ENCODE measurements at places on chromosomes 7 and 10. TPM values are rescaled to one million over a fixed set of nuclear protein-coding genes. Genes with fewer than 3 reads are reported as not detected.

Gene PGAM2
- total RNA-seq = 4.5 TPM

- DNase-seq = no peak
Measured at GRCh38 chr7:77912293-77912692, 113.7 kb downstream of the PHTF2 start.

GRCh38 chr10:75367021-75367487 is 34.5 kb downstream of the ZNF503 start:
- DNase-seq = no peak

Gene C10orf67
- 0.41 TPM for total RNA-seq

Gene TAC1
- total RNA-seq = 21.2 TPM

Gene LRRC18
- not detected for total RNA-seq

Gene FUOM
- total RNA-seq = 6.9 TPM

Gene NCF1
- total RNA-seq = under 0.01 TPM

GRCh38 chr7:43487731-43488073 is 95.2 kb upstream of the STK17A start:
- DNase-seq = no peak

DNA sequence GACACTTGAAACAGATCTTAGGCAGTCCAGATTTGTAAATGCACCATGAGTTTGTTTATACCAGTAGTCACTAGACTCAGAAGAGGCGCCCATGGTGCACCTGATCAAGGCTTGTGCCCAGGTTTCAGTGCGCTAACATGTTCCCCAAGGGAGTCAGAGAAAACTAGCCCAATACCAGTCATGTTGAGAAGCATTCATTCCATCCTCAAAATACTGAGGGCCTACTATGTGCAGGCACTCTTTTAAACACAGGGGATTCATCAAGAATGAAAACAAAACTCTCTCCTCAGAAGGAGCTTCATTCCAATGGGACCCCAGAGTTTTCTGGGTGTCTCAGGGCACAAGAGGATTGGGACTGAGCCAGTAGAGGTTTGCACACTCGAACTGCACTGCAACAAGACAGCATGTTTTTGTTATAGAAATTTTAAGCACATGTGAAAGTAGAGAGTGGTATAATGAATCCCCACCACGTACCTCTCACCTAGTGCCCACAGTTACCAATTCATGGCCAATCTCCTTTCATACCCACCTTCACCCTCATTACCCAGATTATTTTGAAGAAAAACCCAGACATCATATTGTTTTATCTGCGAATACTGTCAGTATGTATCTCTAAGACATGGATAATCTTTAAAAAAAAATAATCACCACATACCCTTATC is 55.0 kb upstream of the ARID5B start:
- DNase-seq = no peak

Gene SLC16A9
- total RNA-seq = 8.2 TPM

Gene VAX1
- 1.2 TPM for total RNA-seq

Gene STEAP4
- 0.41 TPM for total RNA-seq

DNA sequence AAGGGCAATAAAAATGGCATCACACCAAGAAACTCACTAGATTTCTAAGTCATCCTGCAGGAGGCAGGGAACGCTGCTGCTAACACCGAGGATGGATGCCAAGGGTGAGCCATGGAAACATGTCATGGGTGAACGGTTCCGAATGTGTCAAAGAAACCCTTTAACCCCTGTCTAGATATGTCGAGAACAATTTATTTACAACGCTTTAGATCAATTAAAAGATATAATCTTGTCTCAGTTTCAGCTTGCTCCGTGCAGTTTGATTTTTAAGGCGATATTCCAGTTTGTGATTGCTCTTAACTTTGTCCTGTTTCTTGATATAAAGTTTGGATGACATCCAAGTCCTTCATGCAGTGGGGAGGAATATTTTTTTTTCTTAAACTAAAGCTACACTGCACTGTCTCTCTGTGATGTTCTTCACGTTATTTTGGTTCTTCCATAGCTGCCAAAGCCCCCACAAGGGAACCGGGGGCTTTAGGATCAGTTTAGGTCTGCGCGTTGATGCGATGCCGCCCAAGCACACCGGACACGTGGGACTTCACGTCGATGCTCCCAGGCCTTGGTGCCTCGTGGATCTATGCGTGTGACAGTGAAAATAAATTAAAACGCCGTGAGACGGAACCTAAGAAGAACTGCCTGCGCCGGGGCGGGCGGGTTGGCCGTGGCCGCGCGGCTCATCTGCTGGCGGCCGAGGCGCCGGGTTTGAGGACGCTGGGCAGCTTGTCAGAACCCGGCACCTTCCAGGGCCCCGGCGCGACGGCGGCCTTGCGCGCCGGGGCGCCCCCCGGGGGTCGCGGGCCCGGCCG is 220.3 kb downstream of the PHTF2 start:
- no peak for DNase-seq

Gene GIMAP4
- total RNA-seq = 9.0 TPM

DNA sequence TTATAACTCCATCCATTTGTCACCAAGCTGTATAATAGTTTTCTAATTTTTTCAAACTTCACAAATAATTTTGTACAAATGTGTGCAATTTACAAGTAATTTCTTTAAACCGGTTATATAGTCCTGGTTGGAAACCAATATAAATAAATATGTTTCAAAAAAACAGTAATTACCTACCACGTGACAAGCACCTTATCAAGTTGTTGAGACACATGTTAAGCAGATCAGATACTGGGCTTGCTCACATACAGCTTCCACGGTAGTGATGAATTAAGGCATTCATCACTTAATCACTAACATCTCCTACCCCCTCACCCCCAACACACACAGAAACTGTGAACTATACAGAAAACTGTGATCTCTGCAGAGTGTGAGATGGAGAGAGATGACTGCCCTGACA is 630.0 kb upstream of the MBL2 start:
- DNase-seq = no peak

Gene DRGX
- total RNA-seq = not detected

Gene CCL26
- total RNA-seq = not detected

- DNase-seq = no peak
Measured at GRCh38 chr7:148702876-148703670, 4.4 kb downstream of the CUL1 start.

GRCh38 chr7:68429411-68430117 is 1168.7 kb upstream of the AUTS2 start:
- no peak for DNase-seq

Gene RELN
- total RNA-seq = 57.5 TPM

Gene ACSM6
- not detected for total RNA-seq

GRCh38 chr7:44565097-44565794 is 8.5 kb downstream of the DDX56 start:
- DNase-seq = peak; percentile 71

GRCh38 chr7:11341285-11341944 is 367.7 kb downstream of the PHF14 start:
- DNase-seq = peak; percentile 2

Gene PTPRZ1
- total RNA-seq = 138 TPM

DNA sequence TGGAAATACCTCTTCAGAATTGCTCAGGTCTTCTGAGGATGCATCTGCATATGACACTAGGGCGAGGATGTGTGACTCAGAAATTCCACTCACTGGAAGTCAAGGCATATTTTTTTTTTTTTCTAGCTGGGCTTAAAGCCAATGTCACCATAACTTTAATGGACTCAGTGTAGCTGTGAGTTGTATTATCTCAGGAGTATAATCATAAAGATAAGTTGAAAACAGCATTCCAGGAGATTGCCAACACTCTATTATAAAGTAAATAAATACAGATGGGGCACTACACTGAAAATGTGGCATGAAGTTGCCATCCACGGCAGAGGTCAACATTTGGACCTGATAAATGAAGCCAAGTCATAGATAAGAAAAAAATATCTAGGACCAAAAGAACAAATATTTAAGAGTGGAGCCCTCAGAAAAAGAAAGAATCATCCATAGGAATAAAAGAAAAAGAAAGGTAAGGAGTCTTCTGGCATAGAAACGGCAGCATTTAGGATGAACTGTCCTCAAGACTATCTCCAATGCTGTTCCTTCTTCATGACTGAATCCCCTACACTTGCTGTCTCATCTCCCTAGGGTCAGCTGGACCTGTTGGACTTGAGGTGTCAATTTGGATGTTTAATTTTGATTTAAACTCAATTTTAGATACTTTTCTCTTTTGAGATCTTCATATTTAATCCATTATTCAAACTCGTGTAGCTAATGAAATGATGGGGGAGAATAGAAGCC is 72.9 kb upstream of the CAV2 start:
- DNase-seq = no peak

DNA sequence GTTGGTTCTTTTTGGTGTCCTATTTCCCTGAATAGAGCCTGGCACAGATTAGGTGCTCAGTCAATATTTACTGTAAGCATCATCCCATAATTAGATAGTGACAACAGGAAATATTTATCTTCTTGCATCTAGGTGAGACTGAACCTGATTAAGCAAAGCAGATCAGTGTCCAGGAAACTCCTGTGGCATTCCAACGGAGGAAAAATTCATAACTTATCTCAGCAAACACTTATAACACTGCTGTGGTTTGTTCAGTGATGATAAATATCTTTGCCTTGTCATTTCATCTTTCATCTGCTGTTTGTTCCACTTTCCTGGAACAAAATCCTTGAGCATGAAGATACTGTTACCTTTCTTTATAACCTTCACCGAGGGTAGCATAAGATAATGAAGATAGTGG is 1160.3 kb upstream of the AUTS2 start:
- DNase-seq = no peak

Gene DENND2A
- total RNA-seq = 25.7 TPM

DNA sequence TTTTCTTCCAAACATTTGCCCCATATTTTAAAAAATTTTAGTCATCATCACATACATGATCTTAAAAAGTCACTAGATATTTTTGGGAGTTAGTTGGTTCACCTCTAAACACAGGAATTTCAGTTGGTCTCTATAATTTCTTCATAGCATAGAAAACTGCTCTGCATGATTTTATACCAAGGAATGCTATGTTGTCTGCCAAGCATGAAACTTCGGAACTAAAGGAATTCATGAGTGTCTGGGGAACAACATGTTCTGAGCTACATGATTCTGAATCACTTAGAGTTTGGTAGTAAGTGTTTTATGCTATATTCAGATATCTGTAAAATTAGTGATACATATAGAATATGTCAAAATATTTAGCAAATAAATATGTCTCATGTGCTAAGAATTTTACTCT is 957.8 kb downstream of the GATA3 start:
- DNase-seq = no peak

Gene TUBAL3
- total RNA-seq = not detected

DNA sequence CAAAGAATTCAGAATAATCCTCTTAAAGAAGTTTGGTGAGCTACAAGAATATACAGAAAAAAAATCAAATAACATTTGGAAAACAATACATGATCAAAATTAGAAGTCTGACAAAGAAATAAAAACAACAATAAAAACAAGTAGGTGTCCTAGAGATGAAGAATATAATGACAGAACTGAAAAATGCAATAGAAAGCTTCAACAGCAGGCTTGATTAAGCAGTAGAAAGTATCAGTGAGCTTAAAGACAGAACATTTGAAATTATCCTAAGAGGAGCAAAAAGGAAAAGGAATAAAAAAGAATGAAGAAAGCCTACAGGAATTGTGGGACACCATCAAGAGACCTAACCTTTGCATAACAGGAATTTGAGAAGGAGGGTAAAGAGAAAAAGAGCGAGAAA is 238.8 kb downstream of the ZEB1 start:
- no peak for DNase-seq

DNA sequence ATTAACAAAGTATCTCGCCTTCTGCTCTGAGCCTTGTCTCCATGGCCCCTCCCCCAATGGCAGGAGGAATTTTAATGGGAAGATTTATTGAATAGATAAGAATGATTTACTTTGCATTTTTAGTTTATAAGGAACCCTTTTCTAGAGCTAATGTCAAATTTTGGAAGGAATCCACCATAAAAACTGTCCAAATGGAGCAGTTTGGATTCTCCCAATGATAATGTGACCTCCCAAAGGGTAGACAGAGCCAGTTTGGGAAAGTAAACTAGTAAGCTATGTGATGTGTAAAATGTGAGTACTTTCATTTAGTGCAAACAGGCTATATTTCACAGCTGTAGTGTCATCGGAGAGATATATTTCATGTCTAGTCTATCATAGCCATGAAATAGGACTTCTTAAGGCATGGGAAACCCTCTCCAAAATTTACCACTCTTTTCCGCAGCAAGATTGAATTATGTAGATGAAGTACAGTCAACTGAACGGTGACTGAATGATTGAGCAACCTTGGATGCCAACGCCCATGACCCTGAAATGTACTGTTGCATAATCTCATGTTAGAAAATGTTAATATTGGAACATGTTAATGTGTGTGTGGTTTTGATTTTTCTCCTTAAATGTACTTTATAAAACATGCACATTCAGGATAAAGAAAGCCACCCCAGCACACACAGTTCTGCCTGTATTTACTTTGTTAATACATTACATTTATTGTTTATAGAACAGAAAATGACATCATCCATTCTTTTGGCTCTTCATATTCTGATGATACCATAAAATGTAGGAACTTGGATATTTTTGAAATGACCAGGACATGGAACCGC is 140.6 kb downstream of the NRP1 start:
- no peak for DNase-seq

DNA sequence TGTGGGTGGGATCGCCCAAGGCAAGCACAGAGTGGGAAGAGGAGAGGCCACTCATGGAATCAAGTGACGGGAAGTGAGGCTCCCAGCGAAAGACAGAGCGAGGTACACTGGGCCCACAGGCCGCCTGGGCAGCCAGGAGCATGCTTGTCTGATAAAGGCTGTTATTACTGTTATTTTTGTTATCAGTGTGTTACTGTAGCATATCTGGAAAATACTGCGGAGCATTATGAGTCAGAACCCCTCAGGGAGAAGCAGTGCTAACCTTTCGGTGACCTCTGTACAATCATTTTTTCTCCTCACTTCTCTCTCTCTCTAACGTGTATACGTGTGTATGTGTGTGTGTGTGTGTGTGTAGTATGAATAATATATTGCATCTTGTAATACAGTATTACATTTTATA is 3.8 kb upstream of the TCERG1L start:
- no peak for DNase-seq

DNA sequence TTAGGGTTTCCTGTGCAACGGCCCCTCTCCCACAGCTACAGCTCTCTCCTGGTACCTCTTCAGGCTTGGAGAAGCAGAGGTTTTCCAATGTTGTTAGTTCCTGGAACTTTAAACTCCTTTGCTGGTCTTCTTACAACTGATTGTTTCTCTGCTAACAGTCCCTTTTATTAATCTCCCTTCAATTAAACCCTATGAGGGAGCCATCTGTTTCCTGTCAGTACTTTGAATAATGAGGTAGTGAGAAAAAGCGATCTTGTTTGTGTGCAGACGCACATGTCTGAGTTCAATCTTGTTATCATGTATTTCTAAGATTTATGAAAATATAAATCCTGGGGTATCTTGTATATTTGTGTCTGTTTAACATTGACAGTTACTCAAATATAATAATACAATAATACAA is 102.4 kb downstream of the MDFIC start:
- DNase-seq = no peak

Gene NYAP1
- 55.0 TPM for total RNA-seq

Gene ARL3
- 32.2 TPM for total RNA-seq

Gene FAM25G
- total RNA-seq = not detected

Gene MCM10
- 2.4 TPM for total RNA-seq

Gene GHRHR
- total RNA-seq = not detected

- no peak for DNase-seq
Measured at GRCh38 chr7:5646846-5647245, 134.6 kb downstream of the RNF216 start.

GRCh38 chr10:16425449-16425848 is 11.4 kb upstream of the PTER start:
- DNase-seq = no peak
